Cardiac atrium fibroblast (primary cell): ENCODE measurements at places on chromosomes 7 and 10. TPM values are rescaled to one million over a fixed set of nuclear protein-coding genes. Genes with fewer than 3 reads are reported as not detected.

CAMK2B gene
- 0.36 and 0.97 TPM in 2 replicates for total RNA-seq

VWA2 gene
- total RNA-seq, result not detected in 2 replicates

C10orf143 gene
- 1.6 TPM in 1 of 2 replicates, not detected in the other for total RNA-seq

NPC1L1 gene
- total RNA-seq, result 0.18 TPM in 1 of 2 replicates, not detected in the other

LRRC18 gene
- total RNA-seq, result not detected in 2 replicates

LLCFC1 gene
- total RNA-seq, result not detected in 2 replicates

RADIL gene
- 0.97 and 8.8 TPM in 2 replicates for total RNA-seq

COL1A2 gene
- 6,692 and 7,749 TPM in 2 replicates for total RNA-seq

SYCE1 gene
- not detected in 2 replicates for total RNA-seq

NEUROD6 gene
- not detected in 2 replicates for total RNA-seq

WNT8B gene
- total RNA-seq, result not detected in 2 replicates

C7orf33 gene
- total RNA-seq, result not detected in 2 replicates

CHST3 gene
- total RNA-seq, result 19.5 and 33.9 TPM in 2 replicates

HOXA2 gene
- total RNA-seq, result not detected in 2 replicates

CACNB2 gene
- total RNA-seq, result 0.32 TPM in 1 of 2 replicates, not detected in the other

PRR15 gene
- total RNA-seq, result 21.1 and 41.9 TPM in 2 replicates

NUTM2A gene
- total RNA-seq, result 0.32 TPM in 1 of 2 replicates, not detected in the other

NEURL1 gene
- not detected in 2 replicates for total RNA-seq

FAM241B gene
- total RNA-seq, result not detected in 2 replicates

PPP1R17 gene
- total RNA-seq, result not detected in 2 replicates

TMEM273 gene
- total RNA-seq, result not detected in 2 replicates

CLDN4 gene
- total RNA-seq, result under 0.01 TPM in 1 of 2 replicates, not detected in the other

OR13A1 gene
- total RNA-seq, result not detected in 2 replicates

ERVW-1 gene
- total RNA-seq, result not detected in 2 replicates

BUB3 gene
- 113 and 115 TPM in 2 replicates for total RNA-seq

JAKMIP3 gene
- total RNA-seq, result under 0.01 and 0.16 TPM in 2 replicates

C7orf57 gene
- not detected in 2 replicates for total RNA-seq

MMP21 gene
- not detected in 2 replicates for total RNA-seq

GIMAP1 gene
- total RNA-seq, result 0.81 TPM in 1 of 2 replicates, not detected in the other

ZCCHC24 gene
- 42.8 and 50.4 TPM in 2 replicates for total RNA-seq

ACTL6B gene
- not detected in 2 replicates for total RNA-seq

HTR7 gene
- 2.2 and 2.4 TPM in 2 replicates for total RNA-seq

STEAP4 gene
- total RNA-seq, result 2.0 and 38.9 TPM in 2 replicates

SFTPA1 gene
- not detected in 2 replicates for total RNA-seq
